ENCODE measurements at places on chromosomes 12 and 14. TPM values are rescaled to one million over a fixed set of nuclear protein-coding genes. Genes with fewer than 3 reads are reported as not detected.

GRCh38 chr12:132788375-132789098 is 26.9 kb upstream of the ANKLE2 start:
- no peak overlapping the region for H3K27ac ChIP-seq
- no peak overlapping the region for H3K4me3 ChIP-seq

Gene CLECL1
- 1.7 TPM for total RNA-seq

DNA sequence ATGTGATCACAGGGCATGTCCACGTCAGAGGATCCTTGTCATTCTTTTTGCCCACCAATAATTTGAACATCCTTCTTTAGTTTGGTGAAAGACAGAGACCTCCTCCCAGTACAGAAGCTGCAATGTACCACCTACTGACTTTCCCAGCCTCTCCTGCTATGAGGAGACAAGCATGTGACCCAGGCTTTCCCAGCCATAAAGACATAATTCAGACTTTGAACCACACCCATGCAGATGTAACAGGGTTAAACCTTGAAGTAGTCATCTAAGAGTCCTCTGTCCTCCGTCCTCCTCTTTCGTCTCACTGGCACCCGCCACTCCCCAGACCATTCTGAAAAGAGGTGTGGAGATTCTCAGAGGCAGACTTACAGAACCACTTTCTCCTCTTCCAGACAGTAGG is 120.8 kb downstream of the KCNK10 start:
- H3K27me3 ChIP-seq: peaks cover 9% of the 10 kb centered on the region
- H3K36me3 ChIP-seq: no peaks in the 10 kb centered on the region
- no peak overlapping the region for H3K27ac ChIP-seq
- no peak overlapping the region for H3K4me3 ChIP-seq
- H3K4me1 ChIP-seq: no peaks in the 10 kb centered on the region

Gene IFNG-AS1
- 1.2 TPM for total RNA-seq

Gene GPR135
- 0.64 TPM for total RNA-seq

Gene PIWIL1
- total RNA-seq: not detected

DNA sequence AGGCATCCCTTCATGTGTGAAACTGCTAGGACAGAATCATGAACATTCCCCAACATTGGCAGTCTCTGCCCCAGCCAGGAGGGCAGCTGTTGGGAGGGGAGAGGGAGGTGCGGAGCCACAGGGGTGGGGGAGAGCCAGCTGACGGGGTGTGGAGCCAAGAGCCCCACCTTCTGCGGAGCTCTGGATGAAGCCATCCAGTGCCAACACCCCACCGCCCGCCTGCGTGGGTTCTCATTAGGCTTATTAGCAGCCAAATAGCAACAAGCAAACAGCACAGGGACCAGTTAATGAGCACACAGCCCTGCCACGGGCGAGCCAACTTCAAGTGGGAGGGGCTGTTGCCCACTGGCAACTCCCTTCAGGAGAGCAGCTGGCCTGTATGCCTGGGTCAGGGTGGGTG is 12.1 kb downstream of the LTBP2 start:
- H3K4me1 ChIP-seq: no peaks in the 10 kb centered on the region
- no peak overlapping the region for H3K4me3 ChIP-seq
- no peak for DNase-seq
- H3K27me3 ChIP-seq: no peaks in the 10 kb centered on the region
- no peaks in the 10 kb centered on the region for H3K36me3 ChIP-seq

DNA sequence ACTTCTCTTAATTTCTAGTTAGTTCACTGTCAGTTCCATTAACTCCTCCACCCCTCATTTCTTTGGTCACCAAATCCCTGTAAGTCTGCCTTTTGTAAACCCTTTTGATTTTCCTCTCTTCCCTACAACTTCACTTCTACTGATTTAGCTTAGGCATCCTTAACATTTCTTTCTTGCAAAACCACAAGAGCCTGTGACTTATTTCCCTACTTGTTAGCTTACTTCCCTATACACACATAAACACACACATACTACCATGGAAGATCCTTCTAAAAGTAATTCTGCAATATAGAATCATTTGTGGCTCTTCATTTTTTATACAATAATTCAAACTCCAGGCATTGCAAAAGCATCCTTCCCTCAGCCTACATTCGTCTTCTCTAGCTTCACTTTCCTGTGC is 494.3 kb upstream of the USP15 start:
- H3K36me3 ChIP-seq: no peaks in the 10 kb centered on the region
- no peak for DNase-seq
- H3K4me3 ChIP-seq: no peak overlapping the region
- no peak overlapping the region for H3K27ac ChIP-seq
- no peaks in the 10 kb centered on the region for H3K4me1 ChIP-seq
- no peaks in the 10 kb centered on the region for H3K27me3 ChIP-seq

Gene CNIH1
- total RNA-seq: 78.4 TPM

DNA sequence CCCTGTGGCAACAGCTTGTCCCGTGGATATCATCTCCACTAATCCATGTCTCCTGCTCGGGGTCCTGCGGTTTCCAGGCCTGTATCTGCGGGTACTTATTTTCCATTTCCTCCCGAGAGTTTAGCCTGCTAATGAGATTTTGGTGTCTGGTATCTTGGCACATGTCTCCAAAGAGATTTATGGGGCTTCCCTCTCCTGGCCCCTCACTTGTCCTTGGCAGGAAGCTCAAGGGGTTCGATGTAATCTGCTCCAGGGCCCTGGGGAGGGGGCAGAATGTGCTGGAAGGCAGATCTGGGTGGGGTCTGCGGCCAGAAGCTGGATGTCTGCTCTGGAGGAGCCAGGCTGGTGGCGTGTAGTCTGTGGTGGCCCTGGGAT is 85.7 kb downstream of the KIF26A start:
- DNase-seq: no peak
- H3K4me3 ChIP-seq: no peak overlapping the region
- H3K36me3 ChIP-seq: no peaks in the 10 kb centered on the region

Gene AQP6
- total RNA-seq: not detected

Gene KITLG
- 0.15 TPM for total RNA-seq

Gene SPIC
- total RNA-seq: not detected

GRCh38 chr12:20627001-20627588 is 68.0 kb upstream of the SLCO1C1 start:
- no peak overlapping the region for H3K4me3 ChIP-seq
- H3K36me3 ChIP-seq: no peaks in the 10 kb centered on the region
- H3K4me1 ChIP-seq: no peaks in the 10 kb centered on the region

DNA sequence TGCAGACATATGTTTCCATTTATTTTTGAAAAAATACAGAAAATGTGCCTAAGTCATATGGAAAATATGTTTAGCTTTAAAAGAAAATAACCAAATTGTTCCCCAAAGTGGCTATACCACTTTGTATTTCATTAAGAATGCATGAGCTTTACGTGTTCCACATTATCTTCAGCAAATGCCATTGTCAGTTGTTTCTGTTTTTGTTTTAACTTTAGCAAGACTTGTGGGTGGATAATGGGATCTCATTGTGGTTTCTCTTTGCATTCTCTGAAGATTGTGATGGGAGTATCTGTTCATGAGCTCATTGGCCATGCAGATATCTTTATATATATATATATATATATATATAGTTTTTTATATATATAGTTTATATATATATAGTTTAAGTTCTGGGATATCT is 181.5 kb downstream of the CCER1 start:
- no peak overlapping the region for H3K27ac ChIP-seq
- DNase-seq: no peak
- no peaks in the 10 kb centered on the region for H3K36me3 ChIP-seq
- H3K4me1 ChIP-seq: no peaks in the 10 kb centered on the region

Gene KRT80
- not detected for total RNA-seq

Data from activated naive CD4-positive, alpha-beta T cell treated with anti-CD3 and anti-CD28 coated beads for 36 hours (primary cell).